ENCODE measurements at places on chromosomes 16 and 17. TPM values are rescaled to one million over a fixed set of nuclear protein-coding genes. Genes with fewer than 3 reads are reported as not detected.

KRTAP4-4 gene
- not detected for total RNA-seq

NPIPB13 gene
- total RNA-seq: 6.5 TPM

SLC12A3 gene
- not detected for total RNA-seq

SPHK1 gene
- 46.8 TPM for total RNA-seq

CALB2 gene
- 0.81 TPM for total RNA-seq
